ENCODE measurements at places on chromosomes 5 and 9. TPM values are rescaled to one million over a fixed set of nuclear protein-coding genes. Genes with fewer than 3 reads are reported as not detected.

Gene CENPP
- total RNA-seq, result 23.5 TPM

Gene LMX1B
- total RNA-seq, result not detected

DNA sequence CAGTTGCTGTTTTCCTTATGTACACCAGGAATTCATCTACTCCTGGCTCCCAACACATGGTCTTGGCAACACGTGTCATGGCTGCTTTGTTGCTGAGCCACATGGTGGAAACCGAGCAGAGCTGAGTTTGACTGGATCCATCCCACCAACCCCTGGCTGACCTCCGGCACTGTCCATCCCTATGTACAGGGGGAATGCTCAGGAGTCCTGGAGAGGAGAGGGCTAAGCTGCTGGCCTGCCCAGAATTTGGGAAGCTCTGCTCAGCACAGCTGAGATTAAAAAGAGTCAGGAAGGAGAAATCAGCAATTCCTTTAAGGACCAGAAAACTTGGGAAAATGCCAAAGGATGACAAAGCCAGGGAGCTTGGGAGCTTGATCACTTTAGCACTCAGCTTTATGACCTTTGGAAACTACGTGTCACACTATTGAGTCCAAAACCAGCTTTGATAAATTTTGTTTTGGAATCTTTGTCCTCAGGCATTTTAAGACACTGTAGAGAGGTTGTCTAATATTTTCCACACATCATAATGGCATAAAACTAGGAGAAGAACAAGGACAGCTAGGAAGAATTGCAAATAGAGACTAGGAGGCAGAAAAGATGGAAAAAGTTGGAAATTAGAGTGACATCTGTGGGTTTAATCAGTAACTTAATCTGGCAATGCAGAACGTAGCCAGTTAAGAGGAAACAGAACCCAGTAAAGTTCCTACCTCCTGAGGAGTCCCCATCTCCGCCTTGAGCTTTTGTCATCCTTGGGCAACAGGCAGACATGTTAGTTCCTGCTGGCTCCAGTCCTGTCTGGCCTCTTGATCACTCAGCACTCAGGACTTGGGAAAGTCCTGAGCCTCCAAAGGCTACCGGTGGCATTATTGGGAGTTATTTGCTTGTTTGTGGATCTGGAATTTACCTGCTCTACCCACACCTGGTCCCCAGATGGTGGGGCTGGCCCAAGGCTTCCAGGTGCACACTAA, 62.5 kb upstream of the PLPP1 start:
- peaks cover 16% of the 10 kb centered on the region for H3K4me1 ChIP-seq
- H3K36me3 ChIP-seq, result no peaks in the 10 kb centered on the region
- no peak for DNase-seq
- no peaks in the 10 kb centered on the region for H3K27me3 ChIP-seq

- no peak overlapping the region for H3K27ac ChIP-seq
- H3K4me1 ChIP-seq, result peaks cover 11% of the 10 kb centered on the region
These were observed 10.4 kb downstream of the EPB41L4B start for GRCh38 chr9:109310486-109310901.

- H3K27me3 ChIP-seq, result peaks cover 3% of the 10 kb centered on the region
- H3K27ac ChIP-seq, result no peak overlapping the region
- H3K4me3 ChIP-seq, result no peak overlapping the region
These were observed 204.9 kb downstream of the LRRC70 start for GRCh38 chr5:62783374-62784057.

DNA sequence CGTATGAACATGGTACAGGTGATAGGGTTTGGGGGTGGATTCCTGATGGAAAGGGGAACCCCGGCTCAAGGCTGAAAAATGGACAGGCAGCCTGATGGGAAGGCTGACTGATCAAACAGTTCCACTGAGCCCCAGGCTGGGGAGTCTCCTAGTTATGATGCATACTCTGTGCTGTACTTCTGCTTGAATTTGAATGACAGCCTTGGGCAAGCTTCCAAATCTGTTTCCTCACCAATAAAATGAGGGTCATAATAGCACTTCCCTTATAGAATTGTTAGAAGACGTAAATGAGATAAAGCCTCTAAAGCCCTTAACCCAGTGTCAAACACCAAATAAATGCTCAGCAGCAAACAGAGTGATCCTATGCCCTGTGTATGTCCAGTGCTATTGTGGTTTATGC, 478.5 kb upstream of the DMAC1 start:
- DNase-seq, result no peak
- H3K36me3 ChIP-seq, result peaks cover 5% of the 10 kb centered on the region

GRCh38 chr9:127175319-127175715, 52.9 kb upstream of the ANGPTL2 start:
- H3K27ac ChIP-seq, result no peak overlapping the region
- no peaks in the 10 kb centered on the region for H3K36me3 ChIP-seq
- no peaks in the 10 kb centered on the region for H3K27me3 ChIP-seq
- no peak overlapping the region for H3K4me3 ChIP-seq
- no peak for DNase-seq

- H3K4me1 ChIP-seq, result peaks cover 21% of the 10 kb centered on the region
- H3K4me3 ChIP-seq, result no peak overlapping the region
- no peaks in the 10 kb centered on the region for H3K27me3 ChIP-seq
- no peaks in the 10 kb centered on the region for H3K36me3 ChIP-seq
- no peak for DNase-seq
- H3K27ac ChIP-seq, result no peak overlapping the region
These were observed 28.2 kb downstream of the ERGIC1 start for GRCh38 chr5:172862165-172862801.

DNA sequence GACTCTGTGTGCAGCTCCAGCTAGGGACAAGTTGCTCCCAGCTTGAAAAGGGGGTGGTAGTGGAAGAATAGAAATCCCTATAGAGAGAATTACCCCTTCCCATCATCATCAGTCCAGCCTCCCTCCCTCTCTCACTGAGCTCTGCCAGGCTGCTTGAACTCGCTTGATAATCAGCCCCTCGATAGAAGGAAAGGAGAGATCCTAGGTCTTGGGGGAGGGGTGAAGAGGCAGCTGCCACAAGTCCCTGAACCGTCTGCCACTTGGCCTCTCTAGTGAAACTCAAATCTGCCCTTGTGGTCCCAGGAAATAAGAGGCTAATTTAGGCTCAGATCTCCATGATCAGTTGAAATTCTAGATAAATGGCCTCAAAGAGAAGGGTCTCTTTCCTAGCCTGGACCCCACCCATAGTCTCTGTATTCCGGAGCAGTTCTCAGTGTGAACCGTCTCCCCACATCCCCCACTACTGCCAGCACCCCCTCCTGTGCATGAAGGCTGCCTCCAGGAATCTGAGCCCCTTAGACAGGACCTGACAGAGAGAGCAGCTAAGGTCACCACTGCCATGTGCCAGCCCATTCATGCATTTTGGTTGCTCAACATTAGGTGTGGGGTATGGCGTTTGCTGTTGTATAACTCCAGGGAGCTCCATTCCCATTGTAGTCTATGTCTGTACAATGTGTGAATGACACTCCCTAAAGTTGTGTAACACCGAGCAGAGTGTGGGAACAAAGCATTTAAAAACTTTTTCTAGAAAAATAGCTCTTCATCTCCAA, 5.5 kb downstream of the DNAJB5 start:
- no peaks in the 10 kb centered on the region for H3K27me3 ChIP-seq
- no peak for DNase-seq
- H3K36me3 ChIP-seq, result peaks cover 14% of the 10 kb centered on the region

DNA sequence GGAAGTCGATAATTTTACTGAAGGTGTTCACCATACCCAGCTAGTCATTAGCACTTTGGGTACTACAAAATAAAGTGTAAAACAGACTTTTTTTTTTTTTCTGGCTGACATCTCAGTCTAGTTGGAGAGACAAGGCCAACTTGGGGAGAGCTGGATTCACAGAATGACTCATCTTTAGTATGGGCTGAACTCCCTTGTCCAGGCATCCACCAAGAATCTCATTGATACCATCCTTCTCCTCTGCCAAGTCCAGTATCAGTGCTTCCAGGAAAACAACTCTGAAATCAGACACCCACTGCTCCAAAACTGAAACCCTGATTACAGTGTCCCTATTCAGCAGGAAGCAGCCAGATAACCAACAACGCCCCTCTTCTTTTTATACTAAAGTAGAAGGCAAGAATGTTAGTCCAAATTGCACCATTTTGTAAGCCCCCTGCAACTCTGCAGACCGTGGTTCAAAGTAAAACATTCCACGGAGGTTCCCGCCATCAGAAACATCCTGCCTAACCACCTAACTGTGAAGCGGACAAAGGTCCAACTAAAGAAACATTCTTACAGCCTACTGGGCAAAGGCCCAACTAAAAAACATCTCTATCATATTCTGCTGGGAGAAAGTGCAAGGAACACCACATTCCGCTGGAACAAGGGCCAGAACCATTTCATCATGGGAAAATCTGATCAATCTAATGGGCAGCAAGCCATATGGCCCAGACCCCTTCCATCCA, 728.2 kb downstream of the BRINP1 start:
- H3K36me3 ChIP-seq, result no peaks in the 10 kb centered on the region
- no peak overlapping the region for H3K27ac ChIP-seq
- H3K27me3 ChIP-seq, result no peaks in the 10 kb centered on the region
- no peak overlapping the region for H3K4me3 ChIP-seq
